Bronchial epithelial cell (primary cell): ENCODE measurements at places on chromosomes 16 and 17.

DNA sequence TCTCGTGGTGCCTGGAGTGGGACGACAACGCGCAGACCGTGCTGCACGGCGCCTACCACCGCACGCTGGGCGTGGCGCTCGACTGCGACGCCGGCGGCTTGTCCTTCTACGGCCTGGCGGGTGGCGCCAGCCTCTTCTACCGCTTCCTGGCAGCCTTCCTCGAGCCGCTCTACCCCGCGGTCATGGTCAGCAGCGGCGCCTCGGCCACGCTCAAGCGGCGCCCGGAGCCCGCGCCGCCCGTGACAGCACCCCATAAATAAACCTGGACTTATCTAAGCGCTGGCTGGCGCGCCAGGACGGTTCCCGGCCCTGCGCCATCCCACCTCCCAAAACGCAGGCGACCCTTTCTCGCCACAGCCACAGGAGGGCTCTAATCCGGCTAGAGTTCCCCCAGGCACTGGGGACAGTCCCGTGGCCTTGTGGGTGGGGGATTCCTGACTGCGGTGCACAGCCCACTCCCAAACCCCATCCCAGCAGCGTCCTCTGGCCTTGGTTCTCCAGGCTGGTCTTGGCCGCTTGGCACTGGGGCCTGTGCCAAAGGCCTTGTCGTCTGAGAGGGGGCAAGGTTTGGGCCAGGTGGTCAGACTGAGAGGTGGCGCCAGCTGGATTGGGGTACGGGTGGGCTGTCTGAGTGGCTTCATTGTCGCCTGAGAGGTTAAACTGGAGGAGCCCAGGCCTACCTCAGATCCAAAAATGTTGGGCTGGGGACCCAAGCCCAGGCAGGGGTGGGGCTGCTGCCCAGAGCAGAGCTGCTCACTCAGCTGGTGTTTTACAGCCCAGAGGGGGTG lies 10.1 kb upstream of the SLC16A5 start:
- DNase-seq, result no peak

- DNase-seq, result no peak
Observed at GRCh38 chr17:10339051-10339450, 33.8 kb downstream of the MYH13 start.

DNA sequence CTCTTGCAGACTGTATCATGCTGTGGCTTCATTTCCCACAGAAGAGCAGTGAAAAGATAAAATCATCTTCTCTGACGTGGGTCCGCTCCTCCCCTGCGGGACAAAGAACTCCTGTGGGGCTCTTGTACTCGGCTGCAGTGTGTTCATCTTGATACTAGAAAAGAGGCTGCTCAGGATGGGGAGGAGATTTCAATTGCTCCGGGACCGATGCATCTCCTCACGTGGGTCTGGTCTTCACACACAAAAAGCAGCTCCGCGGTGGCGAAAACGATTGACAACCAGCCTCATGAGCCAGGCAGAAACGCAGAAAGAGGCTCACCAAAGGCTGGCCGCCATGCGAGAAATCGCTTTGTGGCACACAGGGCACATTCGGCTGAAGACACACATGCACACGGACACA lies 14.4 kb upstream of the KCNJ18 start:
- no peak for DNase-seq

GRCh38 chr16:67613808-67614207 lies 31.1 kb upstream of the CARMIL2 start:
- peak; percentile 31 for DNase-seq

DNA sequence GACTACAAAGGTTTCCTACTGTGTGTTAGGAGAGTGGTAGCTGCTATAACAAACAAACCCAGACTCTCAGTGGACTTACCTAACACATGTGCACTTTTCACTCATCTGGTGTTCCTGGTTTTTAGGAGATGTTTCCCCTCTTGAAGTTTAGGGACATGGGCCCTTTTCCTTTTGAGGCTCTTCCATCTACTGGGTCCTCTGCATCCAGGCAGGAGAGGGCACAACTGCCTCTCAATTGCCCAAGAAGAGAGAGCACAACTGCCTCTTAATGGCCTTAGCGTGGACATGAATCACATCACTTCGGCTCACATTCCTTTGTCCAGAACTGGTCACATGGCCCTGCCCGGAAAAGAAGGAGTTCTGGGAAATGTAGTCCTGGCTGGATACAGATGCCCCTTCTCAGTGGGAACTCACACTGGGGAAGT lies 9.8 kb upstream of the TNRC6C start:
- peak; percentile 39 for DNase-seq

DNA sequence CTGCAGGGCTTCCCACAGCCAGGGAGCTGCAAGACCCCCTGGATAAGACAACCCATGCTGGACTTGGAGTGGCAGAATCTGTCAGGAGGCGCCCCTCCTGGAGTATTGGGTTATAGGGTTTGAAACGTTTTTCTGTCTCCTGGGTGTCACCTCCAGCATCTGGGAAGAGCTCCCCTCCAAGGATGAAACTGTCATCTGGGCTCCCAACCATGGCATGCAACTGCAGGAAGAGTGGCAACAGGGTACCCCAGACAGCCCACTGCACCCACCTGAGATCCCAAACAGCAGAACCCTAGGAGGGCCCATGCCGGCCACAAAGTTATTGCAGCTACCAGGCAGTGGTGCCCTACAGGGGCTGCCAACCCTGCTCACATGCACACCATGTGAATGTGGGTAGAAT lies 636 bp upstream of the GSG1L start:
- DNase-seq, result no peak

- no peak for DNase-seq
Observed at GRCh38 chr16:68046106-68046505, 23.0 kb downstream of the DUS2 start.

- no peak for DNase-seq
Observed at GRCh38 chr16:19265380-19265930, 20.1 kb upstream of the CLEC19A start.

DNA sequence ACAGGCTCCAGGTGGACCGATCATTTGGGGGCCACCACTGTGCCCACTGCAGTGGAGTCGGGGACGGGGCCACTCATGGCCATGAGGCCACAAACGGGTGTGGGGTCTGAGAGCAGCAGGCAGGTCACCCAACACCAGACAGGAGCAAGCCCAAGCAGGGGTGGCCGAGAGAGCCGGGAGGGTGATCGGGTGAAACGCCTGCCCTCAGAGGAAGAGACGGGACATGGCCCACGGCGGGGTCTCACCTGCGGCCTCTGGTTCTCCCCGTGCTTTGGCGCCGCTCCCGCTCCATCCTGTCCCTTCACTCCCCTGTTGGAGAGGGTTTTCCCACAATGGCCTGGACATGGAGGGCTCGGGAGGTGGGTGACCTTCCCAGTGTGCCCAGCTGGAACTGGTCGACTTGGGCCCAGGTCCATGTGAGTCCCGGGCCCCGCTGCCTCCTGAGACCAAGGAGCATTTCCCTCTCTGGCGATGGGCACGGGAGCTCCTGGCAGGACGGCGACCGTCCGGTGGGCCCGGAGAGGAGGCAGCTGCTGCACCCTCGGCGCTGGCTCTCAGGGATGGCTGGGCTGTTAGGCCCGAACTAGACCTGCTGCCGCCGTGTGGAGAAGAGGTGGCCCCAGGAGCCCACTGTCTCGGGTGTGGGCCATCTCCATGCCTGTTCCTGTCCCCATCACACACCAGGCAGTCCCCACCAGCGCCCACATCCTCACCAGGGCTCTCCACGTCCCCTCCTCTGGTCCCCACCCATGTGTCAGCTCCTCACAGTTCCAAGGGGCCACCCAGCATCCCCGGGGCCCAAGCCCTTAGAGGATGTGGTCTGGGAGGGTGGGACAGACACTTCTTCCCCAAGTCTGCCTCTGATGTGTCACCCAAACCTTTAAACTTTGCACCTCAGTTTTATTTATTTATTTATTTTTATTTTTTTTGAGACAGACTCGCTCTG lies 13.4 kb upstream of the BAHCC1 start:
- no peak for DNase-seq

DNA sequence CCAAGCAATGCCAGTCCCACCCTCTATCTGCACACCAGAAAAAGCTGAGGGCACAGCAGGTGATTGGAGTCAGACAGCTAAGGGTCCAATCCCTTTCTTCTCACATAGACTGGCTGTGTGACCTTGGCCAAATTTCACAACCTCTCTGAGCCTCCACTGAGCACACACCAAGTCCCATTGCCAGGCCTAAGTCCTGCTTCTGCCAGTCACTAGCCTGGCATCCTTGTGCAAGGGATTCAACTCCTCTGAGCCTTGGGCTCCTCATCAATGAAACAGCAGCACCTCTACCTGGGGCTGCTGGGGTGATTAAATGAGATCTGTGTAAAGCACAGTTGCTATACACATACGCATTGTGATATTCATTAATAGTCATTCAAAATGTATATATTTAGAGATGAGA lies 15.5 kb upstream of the TLCD3B start:
- no peak for DNase-seq

DNA sequence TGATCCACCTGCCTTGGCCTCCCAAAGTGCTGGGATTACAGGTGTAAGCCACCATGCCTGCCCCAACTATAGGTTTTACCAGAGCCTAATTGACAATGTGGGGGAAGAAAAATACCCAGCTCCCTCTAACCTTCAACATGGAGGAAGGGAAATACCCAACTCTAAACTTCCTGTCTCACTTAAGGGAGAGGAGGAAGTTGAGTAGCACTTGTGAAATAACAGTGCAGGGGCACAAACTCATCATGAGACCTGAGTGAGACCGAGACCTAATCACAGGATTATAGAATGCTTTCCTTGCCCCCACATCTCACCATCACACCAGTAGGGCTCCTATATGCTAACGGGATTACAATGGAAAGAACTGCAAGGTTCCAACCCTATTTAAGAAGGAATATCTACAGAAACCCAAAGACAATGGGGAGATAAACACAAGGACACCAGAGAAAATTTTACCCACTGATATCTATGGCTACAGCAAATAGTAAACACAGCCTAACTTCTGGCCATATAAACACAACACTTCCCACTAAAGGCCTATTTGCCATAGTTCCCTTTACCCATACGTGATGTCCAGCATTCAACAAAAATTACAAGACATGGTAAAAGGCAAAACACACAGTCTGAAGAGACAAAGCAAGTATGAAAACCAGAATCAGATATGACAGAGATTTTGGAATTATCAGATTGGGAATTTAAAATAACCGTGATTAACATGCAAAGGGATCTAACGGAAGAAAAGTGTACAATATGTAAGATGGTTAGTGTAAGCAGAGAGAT lies 26.9 kb downstream of the OR3A1 start:
- no peak for DNase-seq

DNA sequence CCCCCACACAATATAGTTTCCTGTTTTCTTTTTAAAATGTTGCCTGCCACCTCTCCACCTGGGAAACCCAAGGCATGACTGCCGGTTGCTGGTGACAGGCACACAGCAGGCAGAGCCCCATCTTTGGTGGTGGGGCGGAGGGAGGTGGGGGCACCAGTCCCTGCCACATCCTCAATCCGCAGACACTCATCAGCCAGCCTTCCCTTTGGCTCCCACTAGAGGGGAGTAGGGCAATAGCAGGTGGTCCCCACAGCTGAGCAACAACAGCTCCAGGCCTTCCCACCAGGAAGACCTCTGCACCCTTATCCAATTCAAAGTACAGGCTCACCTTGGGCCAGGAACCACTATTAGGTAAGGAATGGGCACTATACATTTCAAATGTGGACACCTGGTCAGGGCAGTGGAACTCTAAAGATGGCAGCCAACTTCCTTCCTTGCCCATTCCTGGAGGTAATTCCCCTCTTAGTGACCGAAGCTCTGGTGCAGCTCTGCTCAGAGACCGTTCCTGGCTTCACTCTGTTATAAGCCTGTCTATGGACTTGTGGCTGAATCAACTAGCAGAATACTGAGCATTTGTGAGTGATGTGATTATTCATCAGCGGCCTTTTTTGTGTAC lies 13.9 kb downstream of the RECQL5 start:
- DNase-seq, result peak; percentile 31

GRCh38 chr17:40610359-40610758 lies 37.3 kb downstream of the SMARCE1 start:
- no peak for DNase-seq

- DNase-seq, result no peak
Observed at GRCh38 chr16:24482681-24483202, 56.6 kb upstream of the RBBP6 start.

GRCh38 chr17:67058036-67058435 lies 13.7 kb downstream of the CACNG1 start:
- DNase-seq, result no peak

DNA sequence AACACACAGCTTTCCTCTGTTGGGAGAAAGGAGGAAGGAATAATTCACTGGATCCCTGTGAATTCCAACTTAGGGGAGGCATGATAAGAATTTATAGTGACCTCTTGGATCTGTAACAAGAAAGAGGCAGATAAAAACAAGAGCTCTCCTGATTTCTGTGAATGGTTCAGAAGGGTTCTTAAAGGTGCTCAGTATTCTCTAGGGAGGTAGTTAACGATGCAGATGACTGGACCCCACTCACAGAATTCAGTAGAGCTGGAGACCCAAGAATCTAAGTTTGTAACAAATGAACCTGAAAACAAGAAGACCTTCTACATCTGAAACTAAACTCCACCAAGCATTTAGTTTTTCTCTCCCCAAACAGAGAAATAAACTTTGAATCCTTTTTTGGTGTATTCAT lies 8.6 kb downstream of the ZNRF1 start:
- DNase-seq, result no peak

- no peak for DNase-seq
Observed at GRCh38 chr16:55502801-55503366, 6.0 kb upstream of the LPCAT2 start.

DNA sequence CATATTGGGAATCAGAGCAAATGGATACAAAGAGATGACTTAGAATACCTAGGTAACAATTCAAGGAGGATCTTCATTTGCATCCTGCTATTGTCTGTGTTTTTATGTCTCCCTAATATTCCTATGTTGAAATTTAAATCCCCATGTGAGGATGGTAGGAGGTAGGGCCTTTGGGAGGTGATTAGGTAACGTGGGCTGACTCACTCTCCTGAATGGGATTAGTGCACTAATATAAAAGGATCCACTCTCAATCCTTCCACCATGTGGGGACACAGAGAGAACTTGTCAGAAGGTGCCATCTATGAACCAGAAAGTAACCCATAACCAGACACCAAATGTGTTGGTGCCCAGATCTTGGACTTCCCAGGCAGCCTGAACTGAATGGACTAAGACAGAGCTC lies 83.4 kb downstream of the CDH8 start:
- peak; percentile 7 for DNase-seq

DNA sequence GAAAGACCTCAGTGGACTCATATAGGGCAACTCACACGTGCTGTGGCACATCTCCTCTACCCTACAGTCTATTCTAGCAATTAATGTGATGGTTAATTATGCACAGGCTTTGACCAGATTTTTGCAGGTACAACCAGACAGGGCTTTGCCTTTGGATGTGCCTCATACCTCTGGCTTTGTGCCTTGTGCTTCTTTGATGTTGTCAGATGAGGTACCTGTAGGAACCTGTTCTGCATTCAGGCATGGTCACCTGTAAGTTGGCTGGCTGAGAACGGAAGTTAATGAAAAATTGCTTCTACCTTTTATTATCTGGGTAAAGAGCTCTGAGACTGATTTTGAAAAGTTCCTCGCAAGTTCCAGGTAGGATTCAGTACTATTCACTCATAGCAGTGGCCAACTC lies 462.9 kb upstream of the ZFHX3 start:
- no peak for DNase-seq

DNA sequence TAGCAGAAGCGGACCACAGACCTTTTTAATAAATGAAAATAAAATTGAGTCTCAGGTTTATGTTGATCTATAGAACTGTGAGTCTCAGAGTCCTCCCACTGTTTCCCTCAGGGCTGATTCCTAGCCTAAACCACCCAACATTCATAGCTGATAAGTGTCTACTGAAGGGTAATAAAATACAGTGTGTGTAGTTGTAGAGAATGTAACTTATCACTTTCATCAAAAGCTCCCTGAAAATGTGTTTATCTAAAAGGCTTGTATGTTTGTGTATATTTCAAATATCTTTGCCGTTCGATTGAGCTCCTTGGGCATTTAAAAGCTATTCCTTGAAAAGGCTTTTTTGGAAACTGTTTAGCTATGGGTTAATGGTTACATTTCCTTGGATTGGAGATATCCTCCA lies 740.3 kb upstream of the SOX9 start:
- no peak for DNase-seq
